ENCODE measurements at places on chromosomes 5 and 9.

DNA sequence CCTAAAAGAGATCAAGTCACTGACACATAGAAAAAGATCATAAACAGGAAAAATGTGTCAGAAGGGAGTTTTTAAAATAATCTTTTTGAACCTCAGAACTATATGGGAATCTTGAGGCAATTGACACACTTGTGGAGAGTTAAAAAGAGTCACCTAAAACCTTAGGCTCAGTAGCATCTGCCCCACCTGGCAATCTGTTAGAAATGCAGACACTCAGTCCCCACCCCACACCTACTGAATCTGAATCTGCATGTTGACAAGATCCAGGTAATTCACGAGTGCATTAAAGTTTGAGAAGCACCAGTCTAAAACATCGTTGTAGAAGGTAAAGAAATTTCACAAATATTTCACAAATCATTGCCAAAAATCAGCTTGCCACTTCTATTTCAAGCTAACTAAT lies 388.3 kb downstream of the NR2F1-AS1 start:
- no peak for DNase-seq

DNA sequence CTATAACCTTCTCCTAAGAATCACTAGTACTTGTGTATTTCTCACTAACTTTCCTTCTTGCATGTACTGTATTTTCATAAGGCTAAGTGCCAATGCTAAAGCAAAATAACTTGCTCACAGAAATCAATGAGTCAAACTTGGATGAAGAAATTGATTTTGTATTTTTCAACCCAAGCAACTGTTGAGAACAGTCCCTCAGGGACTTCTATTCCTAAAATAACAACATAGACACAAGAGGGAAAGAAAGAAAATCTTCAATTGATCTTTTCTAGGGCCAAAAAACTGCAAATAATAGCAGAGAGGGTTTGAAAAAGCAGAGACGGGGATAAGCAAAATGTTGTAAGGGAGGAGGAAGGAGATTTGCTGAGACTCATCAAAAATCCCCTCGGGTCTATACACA lies 69.8 kb downstream of the HABP4 start:
- no peak for DNase-seq

GRCh38 chr5:56561-57290 lies 35.2 kb upstream of the PLEKHG4B start:
- no peak for DNase-seq

GRCh38 chr5:169567079-169567478 lies 16.5 kb upstream of the SPDL1 start:
- DNase-seq, result no peak

DNA sequence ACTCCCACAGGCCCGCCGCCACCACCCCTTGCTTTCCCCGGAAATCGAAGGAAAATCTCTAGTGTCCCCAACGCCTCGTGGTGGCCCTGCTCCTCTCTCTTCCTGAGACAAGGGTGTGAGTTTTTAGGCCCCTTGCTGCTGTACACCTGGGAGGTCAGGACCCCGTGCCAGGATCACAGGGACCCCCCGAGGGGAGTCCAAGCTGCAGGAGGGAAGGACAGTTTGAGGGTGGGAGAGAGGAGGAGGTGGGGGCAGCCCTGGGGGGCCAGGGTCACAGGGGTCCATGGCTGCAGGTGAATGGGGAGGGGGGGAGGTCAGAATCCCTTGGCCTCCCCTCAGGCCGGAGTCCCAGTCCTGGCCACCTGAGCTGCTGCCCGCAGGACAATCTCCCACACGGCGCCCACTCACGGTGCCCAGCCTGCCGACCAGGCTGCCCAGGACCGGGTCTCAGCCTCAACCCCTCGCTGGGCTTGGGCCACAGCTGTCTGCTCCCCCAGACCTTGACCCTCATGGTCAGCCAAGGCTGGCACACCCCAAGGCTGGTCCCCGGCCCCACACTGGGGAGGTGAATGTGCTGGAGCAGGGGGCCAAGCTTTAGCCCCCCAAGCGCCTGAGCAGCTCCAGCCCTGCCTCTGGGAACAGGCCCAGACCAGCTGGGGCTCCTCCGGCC lies 19.9 kb downstream of the TPPP start:
- no peak for DNase-seq
